Glomerular endothelial cell (primary cell): ENCODE measurements at places on chromosomes 16 and 17. TPM values are rescaled to one million over a fixed set of nuclear protein-coding genes. Genes with fewer than 3 reads are reported as not detected.

- no peak for DNase-seq
Observed at GRCh38 chr16:676913-677312, 1.4 kb downstream of the RHBDL1 start.

DNA sequence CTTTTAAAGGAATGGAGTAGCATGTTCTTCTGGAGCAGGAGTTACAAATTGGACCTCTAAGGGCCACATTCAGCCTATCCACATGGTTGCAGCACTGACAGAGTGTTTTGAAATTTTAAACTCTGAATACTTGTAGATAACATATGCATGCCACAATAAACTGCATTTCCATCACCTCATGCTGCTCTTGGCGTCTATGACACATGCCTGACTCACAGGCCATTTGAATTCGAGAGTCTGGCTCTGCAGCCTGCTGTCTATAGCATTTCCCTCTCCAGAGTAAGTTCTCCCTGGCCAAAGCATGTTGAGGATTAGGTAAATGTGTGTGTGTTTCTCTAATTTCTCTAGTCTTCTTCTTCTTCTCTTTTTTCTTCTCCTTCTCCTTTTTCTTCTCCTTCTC, 28.7 kb upstream of the MYOCD start:
- DNase-seq: no peak

SULT1A3 gene
- 10.2 and 19.4 TPM in 2 replicates for total RNA-seq

SEC14L1 gene
- 604 and 637 TPM in 2 replicates for total RNA-seq

CETP gene
- 18.5 and 27.1 TPM in 2 replicates for total RNA-seq
